Kidney (tissue), 22 donors: ENCODE measurements at places on chromosomes 5 and 9. TPM values are rescaled to one million over a fixed set of nuclear protein-coding genes. Genes with fewer than 3 reads are reported as not detected.

GRCh38 chr5:105259581-105260217 lies 1697.1 kb upstream of the NUDT12 start:
- H3K4me1 ChIP-seq: no peaks in the 10 kb centered on the region
- H3K27me3 ChIP-seq: no peaks in the 10 kb centered on the region
- no peak overlapping the region for H3K4me3 ChIP-seq
- no peak overlapping the region for H3K27ac ChIP-seq
- no peak for DNase-seq

PCDHA1 gene
- not detected for polyA plus RNA-seq

DNA sequence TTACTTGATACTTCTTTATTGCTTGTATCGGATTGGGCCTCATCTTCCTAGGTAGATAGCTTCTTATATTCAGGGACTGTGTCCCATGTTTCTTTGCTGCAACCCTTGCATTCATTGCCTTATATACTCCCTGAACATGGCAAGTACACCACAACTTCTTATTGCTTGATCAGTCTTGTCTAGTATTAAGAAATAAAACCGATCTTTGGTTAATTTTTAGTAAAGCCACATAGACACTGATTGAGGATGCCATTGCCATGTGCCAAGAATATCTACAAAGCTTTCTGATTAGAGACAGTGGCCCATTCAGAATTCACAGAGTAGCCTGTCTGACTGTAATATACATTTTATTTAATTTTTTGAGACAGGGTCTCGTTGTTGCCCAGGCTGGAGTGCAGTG lies 34.7 kb upstream of the ANKRD55 start:
- no peaks in the 10 kb centered on the region for H3K36me3 ChIP-seq
- H3K27me3 ChIP-seq: no peaks in the 10 kb centered on the region
- no peak overlapping the region for H3K4me3 ChIP-seq

- H3K4me1 ChIP-seq: peaks cover 4% of the 10 kb centered on the region
- no peak overlapping the region for H3K27ac ChIP-seq
- H3K36me3 ChIP-seq: no peaks in the 10 kb centered on the region
- no peak for DNase-seq
- no peak overlapping the region for H3K4me3 ChIP-seq
- no peaks in the 10 kb centered on the region for H3K27me3 ChIP-seq
Observed at GRCh38 chr9:16046713-16047112, 493.9 kb downstream of the CCDC171 start.

DNA sequence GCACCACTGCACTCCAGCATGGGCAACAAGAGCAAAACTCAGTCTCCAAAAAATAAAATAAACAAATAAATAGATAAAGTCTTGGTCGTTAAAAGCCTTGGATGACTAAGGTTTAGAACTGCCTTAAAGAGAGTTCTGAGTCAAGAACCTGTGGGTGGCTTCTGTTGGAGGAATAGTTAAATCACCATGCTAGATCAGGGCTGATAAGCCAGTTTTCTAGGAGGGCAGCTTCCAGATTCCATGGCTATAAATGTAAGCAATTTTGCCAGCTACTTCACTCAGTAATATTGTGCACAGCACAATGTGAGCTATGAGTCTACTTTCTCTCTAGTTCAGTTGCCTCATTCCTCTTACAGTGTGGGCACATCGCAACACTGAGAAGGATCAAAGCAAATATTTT lies 242.1 kb upstream of the NUDT12 start:
- no peaks in the 10 kb centered on the region for H3K4me1 ChIP-seq
- no peak overlapping the region for H3K4me3 ChIP-seq
- DNase-seq: no peak
- no peak overlapping the region for H3K27ac ChIP-seq
- no peaks in the 10 kb centered on the region for H3K36me3 ChIP-seq

DNA sequence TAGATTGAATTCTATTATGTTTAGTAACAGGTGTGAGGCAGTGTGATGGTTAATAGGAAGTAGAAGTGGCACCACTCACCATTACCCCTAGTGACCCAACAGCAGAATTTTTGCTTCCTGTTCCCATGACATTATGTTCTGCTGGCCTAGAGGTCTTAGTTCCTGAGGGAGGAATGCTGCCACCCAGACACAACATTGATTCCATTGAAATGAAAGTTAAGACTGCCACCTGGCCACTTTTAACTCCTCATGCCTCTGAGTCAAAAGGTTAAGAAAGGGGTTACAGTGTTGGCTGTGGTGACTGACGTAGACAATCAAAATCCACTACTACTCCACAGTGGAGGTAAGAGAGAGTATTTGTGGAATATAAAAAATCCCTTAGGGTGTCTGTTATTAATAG lies 218.9 kb upstream of the NMUR2 start:
- no peaks in the 10 kb centered on the region for H3K4me1 ChIP-seq
- H3K4me3 ChIP-seq: no peak overlapping the region

HARS2 gene
- polyA plus RNA-seq: 26.7 TPM

GRCh38 chr5:62937661-62938558 lies 359.3 kb downstream of the LRRC70 start:
- H3K4me3 ChIP-seq: no peak overlapping the region
- H3K27ac ChIP-seq: peak overlapping the region; percentile 90
- DNase-seq: no peak
- no peaks in the 10 kb centered on the region for H3K36me3 ChIP-seq
- H3K27me3 ChIP-seq: no peaks in the 10 kb centered on the region

DNA sequence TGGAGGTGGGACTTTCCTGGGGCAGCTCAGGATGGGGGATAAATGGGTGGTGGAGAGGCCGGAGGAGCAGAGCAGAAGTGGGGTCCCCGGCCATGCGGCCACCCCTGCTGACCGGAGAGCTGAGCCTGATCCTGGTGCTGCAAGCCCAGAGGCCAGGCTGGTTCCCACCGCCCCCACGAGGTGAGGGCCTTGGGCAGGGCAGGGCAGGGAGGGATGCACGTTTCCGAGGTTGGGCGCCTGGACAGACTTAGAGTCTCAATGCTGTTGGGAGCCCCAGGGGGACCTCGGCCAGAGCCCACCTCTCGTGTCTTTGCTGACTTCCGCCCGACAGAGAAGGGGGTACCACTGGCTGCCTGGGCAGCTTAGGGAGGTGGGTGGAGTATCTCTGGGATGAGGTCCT lies 5.5 kb downstream of the OBP2A start:
- H3K36me3 ChIP-seq: no peaks in the 10 kb centered on the region
- no peak overlapping the region for H3K27ac ChIP-seq
- no peaks in the 10 kb centered on the region for H3K4me1 ChIP-seq
- no peak overlapping the region for H3K4me3 ChIP-seq

DNA sequence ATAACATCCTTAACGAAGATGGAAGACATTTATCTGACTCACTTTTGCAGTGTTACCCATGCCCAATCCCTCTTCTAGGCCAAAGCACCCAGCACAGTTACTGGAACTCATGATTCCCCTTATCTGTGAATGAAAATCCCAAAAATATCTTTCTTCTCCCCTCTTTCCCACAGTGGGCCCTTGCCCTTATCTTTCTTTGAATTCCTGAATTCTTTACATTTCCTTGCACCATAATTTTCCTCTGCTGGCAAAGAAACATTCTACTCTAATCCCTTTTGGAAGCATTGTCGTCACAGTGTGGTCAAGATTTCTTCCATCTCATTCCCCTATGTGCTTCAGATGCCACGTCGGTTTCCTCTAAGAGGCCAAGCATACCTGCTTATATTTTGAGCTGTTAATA lies 135.9 kb upstream of the LIFR start:
- no peak overlapping the region for H3K4me3 ChIP-seq
- no peaks in the 10 kb centered on the region for H3K36me3 ChIP-seq
- H3K27ac ChIP-seq: no peak overlapping the region
- DNase-seq: no peak

GRCh38 chr5:114249823-114250222 lies 112.0 kb upstream of the KCNN2 start:
- H3K27ac ChIP-seq: no peak overlapping the region
- peak; percentile 8 for DNase-seq
- H3K4me3 ChIP-seq: no peak overlapping the region
- no peaks in the 10 kb centered on the region for H3K4me1 ChIP-seq

GRCh38 chr9:108588246-108588645 lies 267.5 kb downstream of the ACTL7B start:
- H3K36me3 ChIP-seq: no peaks in the 10 kb centered on the region
- no peak for DNase-seq
- H3K27me3 ChIP-seq: no peaks in the 10 kb centered on the region
- H3K4me3 ChIP-seq: no peak overlapping the region

GRCh38 chr9:124281931-124282371 lies 24.2 kb downstream of the NEK6 start:
- H3K4me3 ChIP-seq: no peak overlapping the region
- H3K4me1 ChIP-seq: peaks cover 58% of the 10 kb centered on the region
- no peak for DNase-seq
- no peaks in the 10 kb centered on the region for H3K36me3 ChIP-seq

DNA sequence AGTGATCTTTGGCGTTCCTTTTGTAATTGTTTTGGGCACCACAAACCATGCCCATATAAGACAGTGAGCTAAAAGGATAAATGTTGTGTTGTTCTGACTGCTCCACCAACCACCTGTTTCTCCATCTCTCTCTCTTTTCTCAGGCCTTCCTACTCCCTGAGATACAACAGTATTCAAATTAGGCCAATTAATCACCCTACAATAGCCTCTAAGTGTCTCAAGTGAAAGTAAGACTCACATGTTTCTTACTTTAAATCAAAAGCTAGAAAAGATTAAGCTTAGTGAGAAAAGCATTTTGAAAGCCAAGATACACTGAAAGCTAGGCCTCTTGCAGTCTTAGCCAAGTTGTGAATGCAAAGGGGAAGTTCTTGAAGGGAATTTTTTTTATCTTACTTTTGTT lies 268.8 kb upstream of the NREP start:
- DNase-seq: no peak
- H3K4me1 ChIP-seq: no peaks in the 10 kb centered on the region
- H3K27me3 ChIP-seq: no peaks in the 10 kb centered on the region

IL5 gene
- not detected for polyA plus RNA-seq

DNA sequence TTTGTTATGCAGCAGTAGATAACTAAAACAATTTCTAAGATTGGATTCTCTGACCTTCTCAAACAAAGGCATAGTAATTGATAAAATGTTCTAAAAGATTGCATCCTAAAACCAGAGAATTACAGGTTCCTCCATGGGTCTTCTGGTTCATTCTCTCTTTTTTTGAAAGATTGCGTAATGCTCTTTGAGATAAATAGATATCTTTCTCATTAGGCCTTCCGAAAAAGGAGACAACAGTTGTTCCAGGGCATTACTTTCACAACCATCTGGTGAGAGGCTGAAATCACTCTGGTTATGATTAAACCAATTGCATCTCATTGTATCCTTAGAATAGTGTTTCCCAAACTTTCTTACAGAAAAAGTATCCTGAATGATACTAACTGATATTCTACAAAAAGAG lies 174.7 kb upstream of the NREP start:
- H3K4me3 ChIP-seq: no peak overlapping the region
- H3K4me1 ChIP-seq: no peaks in the 10 kb centered on the region
- H3K27me3 ChIP-seq: no peaks in the 10 kb centered on the region

GRCh38 chr5:2910401-2911175 lies 159.1 kb upstream of the IRX2 start:
- no peak overlapping the region for H3K4me3 ChIP-seq
- no peaks in the 10 kb centered on the region for H3K36me3 ChIP-seq
- no peaks in the 10 kb centered on the region for H3K4me1 ChIP-seq
- no peak for DNase-seq

DNA sequence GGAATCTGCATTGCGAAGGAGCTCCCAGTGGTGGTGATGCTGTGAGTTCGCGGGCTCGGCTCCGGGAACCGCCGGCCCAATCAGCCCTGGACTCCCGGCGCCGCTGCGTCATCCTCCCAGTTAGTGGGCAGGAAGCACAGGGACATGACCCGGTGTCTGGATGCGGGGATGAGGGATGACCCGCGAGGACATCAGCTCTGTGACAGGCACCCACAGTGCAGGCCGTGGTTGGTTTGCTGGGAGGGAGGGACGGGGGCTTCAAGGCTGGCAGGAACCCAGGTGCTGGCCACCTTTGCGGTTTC lies 996 bp downstream of the NXNL2 start:
- H3K27ac ChIP-seq: peak overlapping the region; percentile 81
- DNase-seq: peak; percentile 85
- peak overlapping the region; percentile 70 for H3K4me3 ChIP-seq

GRCh38 chr5:72744136-72744535 lies 72.3 kb upstream of the TNPO1 start:
- H3K36me3 ChIP-seq: no peaks in the 10 kb centered on the region
- DNase-seq: no peak
- no peak overlapping the region for H3K27ac ChIP-seq
- no peak overlapping the region for H3K4me3 ChIP-seq

DNA sequence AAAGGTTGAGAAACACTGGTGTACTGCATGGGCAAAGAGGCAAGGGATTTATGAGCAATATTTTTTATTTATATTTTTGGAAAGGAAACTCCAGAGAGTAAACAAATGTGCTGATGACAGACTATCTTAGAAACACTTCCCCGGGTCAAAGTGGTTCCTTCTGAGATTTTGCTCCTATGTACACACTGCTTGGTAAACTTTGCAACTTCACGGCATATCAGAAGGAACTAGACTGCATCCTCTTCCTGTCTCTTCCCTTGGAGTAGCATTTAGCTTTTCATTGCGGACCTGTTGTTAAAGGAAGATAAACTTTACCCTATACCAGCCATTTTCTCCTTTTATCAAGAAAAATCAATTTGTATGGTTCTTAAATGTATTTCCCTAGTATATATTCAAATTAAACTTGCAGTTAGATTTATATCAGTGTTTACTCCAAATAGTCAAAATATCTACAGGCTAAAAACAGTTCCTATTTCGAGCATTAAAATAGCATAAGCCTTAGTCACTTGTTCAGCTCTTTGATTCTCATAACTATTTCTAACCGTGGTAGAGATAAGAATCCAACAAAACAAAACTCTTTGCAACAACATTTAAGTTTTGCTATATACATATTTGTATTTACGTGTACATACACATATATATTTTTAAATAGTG lies 48.0 kb upstream of the LRRC19 start:
- DNase-seq: no peak
- no peak overlapping the region for H3K4me3 ChIP-seq
- H3K27me3 ChIP-seq: no peaks in the 10 kb centered on the region
- no peaks in the 10 kb centered on the region for H3K36me3 ChIP-seq

DNA sequence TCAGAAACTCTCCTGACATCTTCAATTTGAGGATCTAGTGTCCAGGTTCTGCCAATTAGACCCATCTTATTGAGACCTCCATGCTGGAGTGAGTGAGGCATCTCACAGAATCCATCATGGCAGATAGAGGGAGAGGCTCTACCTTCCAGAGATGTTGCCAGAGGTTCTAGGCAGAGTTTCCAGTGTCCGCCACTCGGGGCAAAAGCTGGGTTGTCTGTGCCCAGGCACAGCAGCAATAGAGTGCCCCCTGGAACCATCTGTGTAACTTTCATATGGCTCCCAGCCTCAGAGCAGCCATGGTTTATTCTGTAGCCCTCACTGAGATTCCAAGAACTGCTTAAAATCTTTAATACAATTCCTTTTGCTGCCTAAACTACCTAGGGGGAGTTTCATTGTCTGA lies 16.6 kb upstream of the CCDC112 start:
- DNase-seq: no peak
- H3K36me3 ChIP-seq: no peaks in the 10 kb centered on the region
- H3K27me3 ChIP-seq: no peaks in the 10 kb centered on the region
- no peaks in the 10 kb centered on the region for H3K4me1 ChIP-seq
- no peak overlapping the region for H3K27ac ChIP-seq
- no peak overlapping the region for H3K4me3 ChIP-seq

GRCh38 chr5:8461543-8461942 lies 592.6 kb downstream of the MTRR start:
- no peak overlapping the region for H3K4me3 ChIP-seq
- H3K27ac ChIP-seq: no peak overlapping the region

- H3K4me3 ChIP-seq: no peak overlapping the region
- no peaks in the 10 kb centered on the region for H3K4me1 ChIP-seq
- no peak overlapping the region for H3K27ac ChIP-seq
- no peaks in the 10 kb centered on the region for H3K36me3 ChIP-seq
- DNase-seq: no peak
Observed at GRCh38 chr5:26681861-26682260, 356.5 kb downstream of the CDH9 start.

SCAMP1 gene
- 13.1 TPM for polyA plus RNA-seq
